H4 (cell line): ENCODE measurements at places on chromosomes 6 and 20.

GRCh38 chr6:43943781-43944250, 173.8 kb downstream of the VEGFA start:
- DNase-seq = no peak

GRCh38 chr6:148737806-148738205, 9.0 kb upstream of the UST start:
- no peak for DNase-seq

- DNase-seq = no peak
Measured at GRCh38 chr20:11582060-11582459, 335.6 kb upstream of the BTBD3 start.

- no peak for DNase-seq
Measured at GRCh38 chr6:66057034-66057433, 350.0 kb upstream of the EYS start.

DNA sequence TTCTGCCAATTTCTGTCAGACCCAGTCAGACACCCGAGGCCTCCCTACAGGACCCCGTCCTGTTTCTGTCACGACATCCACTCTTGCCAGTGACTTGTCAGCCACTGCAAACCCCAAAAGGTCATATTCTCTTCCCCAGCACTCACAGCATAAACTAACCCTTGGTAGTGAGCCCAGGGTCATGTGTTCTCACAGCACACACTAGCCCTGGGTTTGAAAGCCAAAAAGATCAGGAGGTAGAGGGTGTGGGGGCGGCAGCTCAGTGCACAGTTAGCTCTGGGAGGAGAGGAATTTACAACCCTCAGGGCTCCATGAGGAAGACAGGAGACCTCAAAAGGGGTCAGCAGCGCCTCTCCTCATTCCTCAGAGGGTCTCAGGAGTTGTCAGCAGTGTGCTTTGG, 9.9 kb upstream of the SNX9 start:
- no peak for DNase-seq
